ENCODE measurements at places on chromosomes 2 and 18.

GRCh38 chr2:105455488-105456003 is 56.7 kb upstream of the FHL2 start:
- no peak for DNase-seq

DNA sequence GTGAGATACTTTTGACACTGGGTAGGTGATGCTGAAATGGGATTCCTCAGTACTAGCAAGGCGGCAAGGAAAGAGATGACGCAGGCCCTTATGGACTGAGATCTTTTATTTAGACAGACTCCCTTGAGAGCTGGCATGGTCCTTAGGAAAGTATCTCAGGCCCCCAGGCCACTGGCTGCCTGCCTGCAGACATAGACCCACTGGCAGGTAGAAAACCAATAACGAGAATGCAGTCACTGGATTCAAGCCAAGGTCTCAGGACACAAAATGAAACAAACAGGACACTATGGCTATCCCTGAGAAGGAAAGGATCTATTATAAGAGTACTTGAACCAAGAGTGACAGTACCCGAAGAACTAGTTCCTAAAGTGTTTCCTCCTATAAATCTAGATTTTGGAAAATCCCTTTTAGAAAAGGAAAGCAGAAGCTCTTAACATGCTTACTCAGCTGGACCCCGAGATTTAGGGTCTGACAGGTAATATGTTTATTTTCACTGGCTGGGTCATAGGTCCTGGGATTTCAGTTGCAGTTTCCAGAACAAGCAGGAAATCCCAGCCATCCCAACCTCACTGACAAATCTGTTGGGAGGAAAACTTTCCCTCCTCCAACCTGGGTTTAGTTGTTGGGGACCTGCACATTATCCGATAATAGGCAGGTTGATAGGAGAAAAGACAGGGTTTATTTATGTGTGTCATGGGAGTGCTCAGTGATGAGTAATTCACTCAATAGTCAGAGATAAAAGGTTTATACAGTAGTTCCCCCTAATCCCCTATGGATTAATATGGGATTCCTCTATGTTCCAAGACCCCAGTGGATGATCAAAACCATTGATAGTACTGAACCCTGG is 44.5 kb downstream of the COMMD1 start:
- no peak for DNase-seq

- no peak for DNase-seq
Measured at GRCh38 chr2:227717687-227718567, at the start of gene SLC19A3. Gene SLC19A3, minus strand, starts transcription at chr2:227718028. Its CDS starts 15,710 bp downstream, at chr2:227702318.

- no peak for DNase-seq
Measured at GRCh38 chr18:48800466-48800865, 150.3 kb downstream of the SMAD7 start.

DNA sequence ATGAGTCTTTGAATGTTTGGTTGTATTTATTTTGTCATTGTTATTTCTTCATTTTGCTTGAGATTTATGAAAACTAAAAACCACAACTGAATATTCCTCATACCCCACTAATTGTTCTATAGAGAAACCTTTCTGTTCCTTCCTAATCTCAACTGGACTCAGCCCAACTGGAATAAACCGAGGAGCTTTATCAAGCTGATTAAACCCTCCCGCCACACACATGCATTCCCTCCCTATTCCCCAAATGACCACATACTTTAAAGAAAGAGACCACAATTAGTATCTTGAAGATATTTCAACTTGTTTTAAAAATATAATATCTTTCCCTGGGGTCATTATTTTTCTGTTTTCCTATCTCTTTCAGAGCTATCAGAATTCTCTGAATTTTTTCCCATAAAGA is 107.5 kb downstream of the OSR1 start:
- DNase-seq: no peak

DNA sequence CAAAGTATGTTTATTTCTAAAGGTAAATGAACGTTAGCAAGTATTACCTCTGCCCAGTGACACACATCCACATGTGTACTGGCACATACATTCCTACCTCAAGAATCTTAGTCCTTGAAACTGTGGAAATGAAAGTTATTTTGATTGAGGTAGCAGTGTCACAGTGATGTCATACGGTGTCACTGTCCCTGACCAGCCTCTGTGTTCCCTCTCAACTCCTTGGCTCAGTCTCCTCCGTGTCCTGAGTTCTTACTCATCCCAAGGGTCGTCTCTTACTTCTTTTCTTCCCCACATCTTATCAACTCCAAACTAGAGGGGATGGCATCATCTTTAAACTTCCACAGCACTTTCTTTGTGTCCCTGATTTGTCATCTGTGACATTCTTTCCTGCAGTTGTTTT is 3.3 kb downstream of the NCK2 start:
- DNase-seq: peak; percentile 31

Measured in activated CD4-positive, alpha-beta T cell treated with anti-CD3 and anti-CD28 coated beads, Interleukin-2, amount 10 ng/mL, durations not matched to agents 7 days and 5 days (primary cell).